ENCODE measurements at places on chromosomes 4 and X. TPM values are rescaled to one million over a fixed set of nuclear protein-coding genes. Genes with fewer than 3 reads are reported as not detected.
A peak's percentile ranks its signal among the peaks of the same experiment; 100 is the strongest.

The ANOS1 gene
- total RNA-seq = not detected

The TMEM255A gene
- total RNA-seq = 0.09 TPM

The RBM3 gene
- total RNA-seq = 255 TPM

The ZDHHC15 gene
- total RNA-seq = 0.26 TPM

GRCh38 chr4:107006218-107006617, 29.9 kb downstream of the DKK2 start:
- no peak for DNase-seq
- H3K36me3 ChIP-seq = no peaks in the 10 kb centered on the region
- no peak overlapping the region for H3K27ac ChIP-seq
- no peak overlapping the region for H3K4me3 ChIP-seq

DNA sequence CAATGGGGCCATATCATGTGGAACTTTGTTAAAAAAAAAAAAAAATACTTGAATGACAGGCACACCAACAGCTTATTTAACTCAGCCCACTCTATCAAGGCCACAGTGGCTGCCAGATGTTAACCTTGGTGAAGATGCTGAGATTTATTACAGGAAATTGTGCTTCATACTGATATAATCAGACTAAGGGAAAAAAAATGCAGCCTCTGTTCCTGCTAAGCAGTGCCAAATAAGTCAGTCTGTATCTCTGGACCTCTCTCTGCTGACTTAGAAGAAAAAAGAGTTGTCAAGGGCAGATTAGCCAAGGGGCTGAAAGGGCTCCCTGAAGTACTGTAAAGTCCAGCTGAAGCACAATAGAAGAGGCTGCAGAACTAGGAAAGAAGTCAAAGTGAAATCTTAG, 677.7 kb upstream of the HTR2C start:
- H3K36me3 ChIP-seq = no peaks in the 10 kb centered on the region
- H3K27ac ChIP-seq = no peak overlapping the region
- no peak for DNase-seq
- no peaks in the 10 kb centered on the region for H3K27me3 ChIP-seq
- no peaks in the 10 kb centered on the region for H3K4me1 ChIP-seq

DNA sequence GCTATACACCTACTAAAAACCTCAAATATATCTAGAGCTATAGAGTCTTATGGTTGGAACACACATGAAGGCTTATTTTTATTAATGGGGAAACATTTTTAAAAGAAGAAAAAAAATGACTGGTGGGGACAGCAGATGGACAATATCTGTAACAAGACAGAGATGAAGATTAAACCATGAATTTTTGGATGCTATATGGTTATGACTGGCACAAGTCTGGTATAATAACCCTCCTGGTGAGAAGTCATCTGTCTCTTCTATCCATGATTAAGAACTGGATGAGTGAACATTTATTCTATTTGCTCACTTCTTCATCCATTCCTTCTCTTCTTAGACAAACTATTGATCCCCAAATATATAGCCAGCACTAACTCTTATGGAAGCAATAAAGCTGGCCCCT, 104.4 kb downstream of the EFHC2 start:
- no peak overlapping the region for H3K4me3 ChIP-seq
- H3K4me1 ChIP-seq = no peaks in the 10 kb centered on the region
- H3K36me3 ChIP-seq = no peaks in the 10 kb centered on the region
- no peak overlapping the region for H3K27ac ChIP-seq
- no peak for DNase-seq

DNA sequence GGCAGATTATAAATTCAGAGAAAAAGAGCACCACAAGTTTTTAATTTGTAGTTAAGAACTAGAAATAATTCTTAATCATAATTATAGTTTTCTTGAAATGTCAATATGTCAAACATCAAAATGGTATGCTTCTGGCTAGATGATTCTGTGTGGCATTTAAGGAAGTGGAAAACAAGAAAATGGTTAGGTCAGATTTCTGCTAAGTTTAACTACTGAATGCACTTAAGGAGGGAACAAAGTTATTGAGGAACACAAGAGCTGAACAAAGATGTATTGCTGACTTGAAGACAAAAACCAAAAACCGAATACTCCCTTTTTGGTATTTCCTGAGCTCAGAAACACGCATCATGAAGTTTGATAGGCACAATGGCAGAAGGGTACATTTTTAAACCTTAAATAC, 58.7 kb upstream of the GPR34 start:
- H3K4me3 ChIP-seq = no peak overlapping the region
- no peaks in the 10 kb centered on the region for H3K27me3 ChIP-seq
- H3K36me3 ChIP-seq = no peaks in the 10 kb centered on the region
- no peaks in the 10 kb centered on the region for H3K4me1 ChIP-seq
- no peak overlapping the region for H3K27ac ChIP-seq

GRCh38 chrX:106692425-106693065, 34.0 kb upstream of the RNF128 start:
- no peak for DNase-seq
- H3K36me3 ChIP-seq = no peaks in the 10 kb centered on the region
- H3K4me3 ChIP-seq = no peak overlapping the region
- no peaks in the 10 kb centered on the region for H3K4me1 ChIP-seq

DNA sequence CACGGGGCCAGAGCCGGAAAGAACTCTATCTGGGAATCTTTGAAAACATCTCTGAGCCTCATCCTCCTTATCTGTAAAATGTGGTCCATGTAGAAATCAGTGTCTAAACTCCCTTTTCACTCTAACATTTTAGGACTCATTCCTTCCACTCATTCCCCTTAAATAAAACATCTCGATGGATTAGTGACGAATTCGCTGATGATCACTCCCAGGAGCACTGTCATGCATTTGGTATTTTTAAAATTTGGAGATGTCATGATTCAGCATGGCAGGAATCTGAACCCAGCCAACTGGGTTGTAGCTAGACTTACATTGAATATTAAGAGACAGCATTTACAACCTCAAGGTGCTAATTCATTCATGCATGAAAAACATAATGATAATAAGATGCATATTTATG, 88.1 kb downstream of the SPANXN3 start:
- DNase-seq = no peak
- no peaks in the 10 kb centered on the region for H3K4me1 ChIP-seq
- H3K4me3 ChIP-seq = no peak overlapping the region
- H3K27ac ChIP-seq = no peak overlapping the region

- no peaks in the 10 kb centered on the region for H3K36me3 ChIP-seq
- no peaks in the 10 kb centered on the region for H3K27me3 ChIP-seq
- no peaks in the 10 kb centered on the region for H3K4me1 ChIP-seq
- no peak overlapping the region for H3K4me3 ChIP-seq
- no peak overlapping the region for H3K27ac ChIP-seq
These were observed 52.1 kb downstream of the RAB40A start for GRCh38 chrX:103467156-103467555.

DNA sequence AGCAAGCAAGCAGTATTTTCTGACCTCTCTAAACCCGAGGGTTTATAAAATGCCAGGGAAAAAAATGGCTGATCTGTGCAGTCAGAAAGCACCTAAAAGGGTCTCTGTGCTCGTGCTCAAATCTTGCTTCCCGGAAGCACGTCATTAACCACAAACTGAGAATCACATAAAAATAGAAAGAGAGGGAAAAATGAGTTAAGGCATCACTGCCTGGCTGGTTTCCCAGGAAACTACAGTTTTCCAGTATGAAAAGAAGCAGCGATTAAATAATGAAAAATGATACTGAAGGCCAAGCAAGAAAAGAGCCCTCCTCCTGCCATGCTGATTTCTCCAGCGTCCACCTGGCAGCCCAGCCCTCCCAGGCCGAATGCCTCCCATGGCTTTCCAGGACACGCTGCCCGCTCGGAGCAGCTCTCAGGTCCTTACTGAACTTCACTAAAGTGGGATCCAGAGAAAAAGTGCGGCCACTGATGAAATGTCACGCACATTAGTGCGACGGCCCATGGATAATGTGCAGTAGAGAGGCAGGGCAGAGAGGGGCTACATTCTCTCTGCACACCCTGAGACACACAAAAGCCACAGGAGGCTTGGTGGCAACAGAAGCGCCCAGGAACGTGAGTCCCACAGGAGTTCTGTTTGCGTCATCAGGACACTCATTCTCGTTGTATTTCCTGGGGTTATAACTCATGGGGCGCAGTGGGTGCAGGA, 80.4 kb downstream of the WFS1 start:
- H3K27ac ChIP-seq = no peak overlapping the region
- no peak overlapping the region for H3K4me3 ChIP-seq
- H3K27me3 ChIP-seq = no peaks in the 10 kb centered on the region
- no peak for DNase-seq
- no peaks in the 10 kb centered on the region for H3K4me1 ChIP-seq

- DNase-seq = no peak
- no peaks in the 10 kb centered on the region for H3K27me3 ChIP-seq
- H3K4me3 ChIP-seq = no peak overlapping the region
- no peaks in the 10 kb centered on the region for H3K36me3 ChIP-seq
- H3K4me1 ChIP-seq = no peaks in the 10 kb centered on the region
These were observed 2266.9 kb downstream of the PCDH7 start for GRCh38 chr4:32987111-32987510.

DNA sequence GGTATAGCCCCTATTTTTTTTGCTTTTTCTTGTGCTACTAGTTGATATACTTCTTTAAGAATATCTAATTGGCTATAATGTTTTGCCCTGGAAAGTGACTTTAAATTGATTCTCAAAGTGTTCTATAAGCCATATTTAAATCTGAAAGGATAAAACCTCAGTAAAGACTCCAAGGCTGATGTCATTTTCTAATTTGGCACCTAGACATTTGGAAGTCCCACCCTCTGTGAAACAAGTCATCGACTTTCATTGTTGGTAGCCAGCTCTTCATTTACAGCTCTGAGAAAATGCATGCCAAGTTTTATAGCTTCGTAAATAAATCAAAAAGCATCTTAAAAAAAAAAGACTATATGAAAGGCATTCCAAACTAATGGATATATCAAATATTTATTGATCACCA, 18.0 kb upstream of the STAG2 start:
- H3K27ac ChIP-seq = no peak overlapping the region
- no peaks in the 10 kb centered on the region for H3K4me1 ChIP-seq
- no peaks in the 10 kb centered on the region for H3K27me3 ChIP-seq
- no peaks in the 10 kb centered on the region for H3K36me3 ChIP-seq
- no peak overlapping the region for H3K4me3 ChIP-seq
- no peak for DNase-seq

DNA sequence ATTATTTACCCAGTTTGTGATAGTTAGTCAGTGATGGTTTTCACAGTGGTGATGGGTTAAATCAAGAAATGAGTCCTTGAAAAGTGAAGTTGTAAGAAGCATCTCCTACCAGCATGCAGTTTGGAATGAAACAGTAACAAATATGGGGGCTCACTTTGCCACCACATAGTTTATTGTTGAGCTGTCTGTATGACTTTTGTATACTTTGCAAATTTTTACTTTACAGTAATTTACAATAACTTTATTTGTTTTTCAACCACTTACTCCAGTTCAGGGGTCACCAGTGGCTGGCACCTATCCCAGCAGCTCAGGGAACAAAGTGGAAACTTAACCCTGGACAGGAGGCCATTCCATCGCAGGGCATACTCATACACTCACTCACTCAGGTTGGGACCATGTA, 64.5 kb upstream of the ANKRD50 start:
- H3K4me1 ChIP-seq = no peaks in the 10 kb centered on the region
- H3K4me3 ChIP-seq = no peak overlapping the region
- no peak overlapping the region for H3K27ac ChIP-seq

- no peaks in the 10 kb centered on the region for H3K36me3 ChIP-seq
- no peak overlapping the region for H3K27ac ChIP-seq
- no peaks in the 10 kb centered on the region for H3K27me3 ChIP-seq
- no peak overlapping the region for H3K4me3 ChIP-seq
- DNase-seq = no peak
- no peaks in the 10 kb centered on the region for H3K4me1 ChIP-seq
These were observed 30.6 kb downstream of the PCDH19 start for GRCh38 chrX:100379388-100379986.

DNA sequence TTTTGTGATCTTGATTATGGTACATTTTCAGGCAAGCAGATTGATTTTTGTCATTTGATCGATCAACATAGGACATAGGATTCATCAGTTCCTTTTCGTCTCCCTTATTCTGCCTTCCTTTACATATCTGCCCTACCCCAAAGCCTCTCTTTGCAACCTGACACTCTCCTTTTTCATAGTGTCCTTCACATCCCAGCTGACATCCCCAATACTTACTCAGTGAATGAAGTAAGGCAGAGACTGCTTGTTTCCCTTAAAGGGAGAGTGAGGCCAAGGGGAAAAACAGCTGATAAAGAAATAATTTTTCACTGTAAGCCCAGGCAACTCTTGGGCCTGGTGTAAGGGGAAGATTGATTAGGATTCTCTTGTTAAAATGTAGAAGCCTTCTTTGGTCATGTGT, 69.8 kb downstream of the GBA3 start:
- no peaks in the 10 kb centered on the region for H3K36me3 ChIP-seq
- no peak overlapping the region for H3K27ac ChIP-seq
- no peak overlapping the region for H3K4me3 ChIP-seq
- no peaks in the 10 kb centered on the region for H3K4me1 ChIP-seq
- H3K27me3 ChIP-seq = no peaks in the 10 kb centered on the region
- DNase-seq = no peak

GRCh38 chr4:124459196-124459940, 253.2 kb downstream of the ANKRD50 start:
- H3K4me3 ChIP-seq = no peak overlapping the region
- no peak for DNase-seq
- H3K36me3 ChIP-seq = no peaks in the 10 kb centered on the region
- no peak overlapping the region for H3K27ac ChIP-seq

- H3K4me3 ChIP-seq = no peak overlapping the region
- H3K4me1 ChIP-seq = no peaks in the 10 kb centered on the region
- no peaks in the 10 kb centered on the region for H3K36me3 ChIP-seq
- DNase-seq = no peak
- no peak overlapping the region for H3K27ac ChIP-seq
- no peaks in the 10 kb centered on the region for H3K27me3 ChIP-seq
These were observed 62.3 kb upstream of the HHIP start for GRCh38 chr4:144583658-144584057.

- peaks cover 17% of the 10 kb centered on the region for H3K4me1 ChIP-seq
- peak; percentile 29 for DNase-seq
- no peak overlapping the region for H3K27ac ChIP-seq
- H3K4me3 ChIP-seq = no peak overlapping the region
These were observed 24.4 kb downstream of the TXK start for GRCh38 chr4:48109413-48110263.

- DNase-seq = no peak
- no peak overlapping the region for H3K27ac ChIP-seq
- no peaks in the 10 kb centered on the region for H3K36me3 ChIP-seq
- no peak overlapping the region for H3K4me3 ChIP-seq
These were observed 37.1 kb downstream of the SH3RF1 start for GRCh38 chr4:169233691-169234090.

DNA sequence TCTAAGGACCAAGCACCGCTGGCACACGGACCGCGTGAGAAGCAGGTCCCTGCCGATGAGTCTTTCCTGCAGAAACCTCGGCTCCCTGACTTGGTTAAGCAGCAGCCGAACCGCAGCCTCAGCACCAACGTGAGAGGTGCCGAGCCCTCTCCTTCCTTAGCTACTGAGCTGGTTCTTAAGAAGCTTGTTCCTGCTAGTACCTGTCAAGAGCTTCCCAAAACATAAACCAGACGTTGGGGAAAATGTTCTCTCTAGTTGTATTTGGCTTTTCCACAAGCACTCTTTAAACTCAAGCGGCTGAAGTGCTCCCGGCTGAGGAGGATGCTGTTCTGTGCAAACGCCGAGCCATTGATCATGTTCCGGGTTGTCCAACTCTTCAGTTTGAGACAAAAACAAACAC, 29.3 kb upstream of the TLR3 start:
- no peaks in the 10 kb centered on the region for H3K36me3 ChIP-seq
- no peaks in the 10 kb centered on the region for H3K4me1 ChIP-seq
- H3K27ac ChIP-seq = no peak overlapping the region
- no peaks in the 10 kb centered on the region for H3K27me3 ChIP-seq

GRCh38 chrX:16834806-16835205, 35.4 kb downstream of the RBBP7 start:
- no peaks in the 10 kb centered on the region for H3K27me3 ChIP-seq
- H3K4me1 ChIP-seq = no peaks in the 10 kb centered on the region
- peaks cover 21% of the 10 kb centered on the region for H3K36me3 ChIP-seq

Measured in CD8-positive, alpha-beta memory T cell (primary cell).